ENCODE measurements at places on chromosomes 3 and 15.

DNA sequence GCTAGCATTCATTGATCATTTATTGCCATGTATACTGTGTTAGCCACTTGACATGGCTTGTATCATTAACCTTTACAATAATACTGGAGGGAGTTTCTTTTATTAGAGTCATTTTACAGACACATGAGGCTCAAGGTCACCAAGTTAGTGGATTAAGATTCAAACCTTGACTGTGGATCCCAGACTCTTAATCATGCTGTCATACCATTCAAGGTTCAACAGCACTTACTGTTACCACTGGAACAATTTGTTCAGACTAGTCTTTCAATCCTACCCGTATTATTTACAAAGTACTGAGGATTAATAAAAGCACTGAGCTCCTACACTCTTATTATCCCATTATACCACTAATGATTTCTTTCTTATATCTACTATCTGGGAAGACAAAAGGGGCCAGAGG, 1.2 kb downstream of the COX17 start:
- DNase-seq = no peak

DNA sequence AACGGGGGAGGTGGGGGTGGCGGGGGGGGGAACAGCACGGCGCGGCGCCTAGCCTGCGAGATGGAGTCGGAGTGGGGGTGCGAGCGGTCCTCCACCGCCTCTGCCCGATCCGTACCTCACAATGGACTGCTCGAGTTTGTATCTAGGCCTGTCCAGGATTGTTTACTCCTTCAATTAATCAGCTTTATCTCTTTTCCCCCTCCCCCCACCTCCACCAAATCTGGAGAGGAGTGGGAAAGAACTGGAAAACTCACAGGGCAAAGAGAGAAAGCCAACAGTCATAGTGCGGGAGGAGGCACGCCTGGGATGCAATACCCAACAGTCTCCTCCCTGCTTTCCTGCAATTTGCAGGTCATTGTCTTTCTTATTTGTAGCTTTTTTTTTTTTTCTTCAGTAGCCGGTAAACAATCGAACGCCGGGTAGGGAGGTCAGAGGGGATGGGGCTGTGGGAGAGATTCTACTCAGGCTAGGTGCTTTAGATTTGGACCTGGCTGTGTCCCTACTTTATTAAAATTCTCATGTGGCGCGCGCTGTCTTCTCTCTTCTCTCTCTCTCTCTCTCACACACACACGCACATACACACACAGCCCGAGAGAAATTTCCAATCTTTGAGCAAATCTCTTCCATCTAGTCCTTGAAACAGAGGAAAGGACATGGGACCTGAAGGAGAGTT, 6.9 kb upstream of the MEIS2 start:
- peak; percentile 27 for DNase-seq

DNA sequence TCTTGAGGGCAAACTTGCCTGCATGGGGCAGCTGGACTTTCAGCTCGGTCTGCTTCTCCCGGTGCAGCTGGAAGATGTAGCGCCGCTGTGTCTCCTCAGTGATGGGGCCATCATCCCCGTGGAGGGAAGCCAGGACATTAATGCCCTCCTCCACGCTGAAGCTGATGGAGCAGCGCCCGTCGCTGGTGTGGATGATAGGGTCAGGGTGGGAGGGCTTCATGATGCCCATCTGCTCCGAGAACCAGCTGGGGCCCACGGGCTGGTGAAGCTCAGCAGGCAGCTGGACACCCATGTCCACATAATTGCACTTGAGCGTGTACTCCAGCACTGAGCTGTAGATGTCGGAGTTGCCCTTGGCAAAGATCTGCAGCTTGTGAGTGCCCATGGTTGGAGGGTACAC, 46.9 kb downstream of the KY start:
- no peak for DNase-seq

DNA sequence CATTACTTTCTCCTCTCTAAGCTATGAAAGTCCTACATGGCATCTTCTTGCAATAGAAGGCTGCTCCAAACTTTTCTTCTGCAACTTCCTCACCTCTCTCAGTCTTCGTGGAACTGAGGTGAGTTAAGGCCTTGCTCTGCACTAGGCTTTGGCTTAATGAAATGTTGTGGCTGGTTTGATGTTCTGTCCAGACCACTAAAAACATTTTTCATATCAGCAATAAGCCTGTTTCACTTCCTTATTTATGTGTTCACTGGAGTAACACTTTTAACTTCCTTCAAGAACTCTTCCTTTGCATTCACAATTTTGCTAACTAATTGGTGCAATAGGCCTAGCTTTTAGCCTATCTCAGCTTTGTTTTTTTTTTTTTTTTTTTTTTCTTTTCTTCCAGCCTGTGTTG, 335.3 kb upstream of the NECTIN3 start:
- DNase-seq = no peak

DNA sequence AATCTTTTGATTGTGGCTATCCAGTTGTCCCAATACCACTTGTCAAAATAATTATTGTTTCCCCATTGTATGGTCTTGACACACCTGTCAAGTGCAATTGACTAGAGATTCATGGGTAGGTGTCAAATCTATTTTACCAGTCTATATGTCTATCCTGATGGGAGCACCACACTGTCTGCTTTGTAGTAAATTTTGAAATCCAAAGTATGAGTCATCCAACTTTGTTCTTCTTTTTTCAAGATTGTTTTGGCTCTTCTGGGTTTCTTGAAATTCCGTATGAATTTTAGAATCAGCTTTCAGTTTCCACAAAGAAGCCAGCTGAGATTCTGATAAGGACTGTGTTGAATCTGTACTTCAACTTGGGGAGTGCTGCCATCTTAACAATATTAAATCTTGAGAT, 71.9 kb downstream of the CSNK1G1 start:
- DNase-seq = no peak

GRCh38 chr3:184284696-184285095, 8.9 kb downstream of the ECE2 start:
- DNase-seq = no peak

DNA sequence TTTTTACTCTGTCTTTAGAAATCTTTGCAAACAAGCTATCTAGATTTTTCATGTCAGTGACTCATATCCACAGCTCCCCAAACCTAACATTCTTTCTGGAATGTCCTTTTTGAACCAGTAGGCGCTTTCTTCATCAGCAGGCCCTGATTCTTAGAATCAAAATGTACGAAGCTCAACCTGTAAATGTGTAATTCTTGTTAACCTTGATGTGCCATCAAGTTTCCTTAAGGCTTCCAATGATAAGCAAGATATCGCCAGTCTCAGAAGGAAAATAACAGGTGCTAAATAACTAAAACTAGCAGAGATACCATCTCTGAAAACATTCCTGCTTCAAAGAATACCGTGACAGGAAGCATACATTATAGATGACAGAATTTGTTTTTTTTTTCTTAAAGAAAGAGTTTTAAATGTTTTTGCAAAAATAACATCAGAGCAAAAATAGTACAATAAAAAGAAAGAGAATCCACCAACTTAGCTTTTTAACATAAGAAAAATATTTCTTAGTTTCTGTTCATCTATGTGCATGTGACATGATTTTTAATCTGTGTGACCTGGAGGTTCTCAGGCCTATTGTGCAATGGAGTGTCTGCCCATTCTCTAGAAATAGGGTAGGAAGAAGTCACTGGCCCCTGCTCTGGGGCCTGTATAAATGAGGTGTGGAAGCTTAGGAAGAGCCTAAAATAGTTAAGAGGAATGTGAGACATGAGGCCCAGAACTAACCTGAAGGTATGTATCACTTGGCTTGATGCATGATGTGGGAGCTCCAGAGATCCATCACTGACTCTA, 14.7 kb upstream of the SECISBP2L start:
- DNase-seq = no peak

DNA sequence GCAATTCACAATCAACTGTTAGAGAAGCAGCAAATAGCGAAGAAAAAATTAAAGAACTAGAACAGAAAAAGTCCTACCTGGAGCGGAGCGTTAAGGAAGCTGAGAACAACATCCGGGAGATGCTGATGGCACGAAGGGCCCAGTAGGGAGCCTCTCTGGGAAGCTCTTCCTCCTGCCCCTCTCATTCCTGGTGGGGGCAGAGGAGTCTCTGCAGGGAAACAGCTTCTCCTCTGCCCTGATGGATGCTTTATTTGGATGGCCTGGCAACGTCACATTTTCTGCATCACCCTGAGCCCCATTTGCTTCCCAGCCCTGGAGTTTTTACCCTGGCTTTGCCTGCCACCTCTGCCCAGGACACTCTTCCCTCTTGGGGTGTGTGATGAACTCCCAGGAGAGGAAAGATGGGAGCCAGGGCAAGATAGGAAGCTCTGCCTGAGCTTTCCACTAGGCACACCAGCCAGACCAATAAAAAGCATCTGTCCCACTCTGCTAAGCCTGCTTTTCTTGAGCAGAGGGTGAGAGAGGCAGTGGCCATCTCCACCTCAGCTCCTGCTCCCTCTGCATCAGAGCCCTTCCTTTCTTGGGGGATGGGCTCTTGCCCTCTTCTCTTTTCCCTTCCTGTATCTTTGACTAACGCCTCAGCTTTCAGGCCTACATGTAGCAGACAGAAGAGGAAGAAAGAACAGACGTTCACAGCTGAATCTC, 39.4 kb downstream of the PPARG start:
- DNase-seq = no peak

DNA sequence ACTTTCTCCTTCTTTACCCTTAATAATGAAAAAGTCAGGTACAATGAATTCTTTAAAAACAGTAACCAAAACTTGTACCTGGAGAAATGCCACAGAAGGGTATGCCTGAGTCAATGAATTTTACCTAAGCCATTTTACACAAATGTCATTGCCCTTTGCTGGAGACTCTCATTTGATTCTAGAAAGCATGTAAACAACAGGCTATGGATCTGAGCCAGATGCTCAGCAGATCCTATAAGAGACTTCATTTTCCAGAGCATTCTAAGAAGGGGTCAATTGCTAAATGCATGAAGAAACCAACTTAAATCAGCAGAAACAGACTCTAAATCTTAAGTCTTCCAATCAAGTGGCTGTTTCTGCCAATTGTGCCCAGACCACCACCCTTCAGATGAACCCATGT, 83.8 kb upstream of the GALNT15 start:
- DNase-seq = no peak

DNA sequence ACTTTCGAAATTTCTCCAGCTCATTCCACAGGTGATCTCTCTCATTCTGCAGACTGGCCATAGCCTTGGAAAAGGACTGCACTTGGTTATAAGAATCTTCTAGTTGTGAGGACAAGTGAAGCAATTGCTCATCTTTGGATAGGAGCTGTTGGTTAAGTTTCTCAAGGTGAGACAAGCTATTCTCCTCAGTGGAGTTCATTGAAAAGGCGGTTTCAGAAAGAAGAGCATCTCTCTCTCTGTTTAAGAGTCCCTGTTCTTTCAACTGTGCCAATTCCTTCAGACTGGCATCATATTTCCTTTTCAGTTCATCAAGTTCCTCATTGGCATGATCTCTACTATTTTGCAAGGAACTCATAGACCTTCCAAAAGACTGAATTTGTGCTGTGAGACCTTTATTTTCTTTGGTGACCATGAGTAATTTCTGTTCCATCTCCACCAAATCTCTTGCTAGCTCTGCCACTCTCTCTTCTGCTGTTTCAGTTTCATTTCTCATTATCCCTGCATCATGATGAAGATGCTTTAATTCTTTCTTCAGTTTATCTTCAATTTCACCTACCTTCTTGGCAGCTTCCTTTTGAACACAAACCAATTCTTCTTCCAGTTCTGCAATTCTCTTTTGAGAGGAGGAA, 30.2 kb upstream of the HCLS1 start:
- DNase-seq = no peak

GRCh38 chr3:112013058-112013783, 14.5 kb downstream of the TAGLN3 start:
- peak; percentile 53 for DNase-seq

GRCh38 chr15:64355944-64356709, at the start of gene CSNK1G1:
TSS of gene CSNK1G1 (minus strand) at chr15:64356173. CDS start at chr15:64300499, 55,674 bp downstream.
- peak; percentile 97 for DNase-seq

DNA sequence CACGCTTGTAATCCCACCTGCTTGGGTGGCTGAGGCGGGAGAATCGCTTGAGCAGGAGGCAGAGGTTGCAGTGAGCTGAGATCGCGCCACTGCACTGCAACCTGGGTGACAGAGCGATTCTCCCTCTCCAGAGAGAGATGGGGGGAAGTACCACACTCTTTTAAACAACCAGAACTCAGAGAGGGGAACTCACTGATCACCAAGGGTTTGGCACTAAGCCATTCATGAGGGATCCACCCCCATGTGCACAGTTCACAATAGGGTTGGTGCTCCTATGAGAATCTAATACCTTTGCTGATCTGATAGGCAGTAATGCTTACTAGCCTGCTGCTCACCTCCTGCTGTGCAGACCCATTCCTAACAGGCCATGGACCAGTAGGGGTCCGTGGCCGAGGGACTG, 51.6 kb downstream of the QTRT2 start:
- DNase-seq = no peak

- no peak for DNase-seq
These were observed 5.9 kb downstream of the PARP3 start for GRCh38 chr3:51948016-51948580.

DNA sequence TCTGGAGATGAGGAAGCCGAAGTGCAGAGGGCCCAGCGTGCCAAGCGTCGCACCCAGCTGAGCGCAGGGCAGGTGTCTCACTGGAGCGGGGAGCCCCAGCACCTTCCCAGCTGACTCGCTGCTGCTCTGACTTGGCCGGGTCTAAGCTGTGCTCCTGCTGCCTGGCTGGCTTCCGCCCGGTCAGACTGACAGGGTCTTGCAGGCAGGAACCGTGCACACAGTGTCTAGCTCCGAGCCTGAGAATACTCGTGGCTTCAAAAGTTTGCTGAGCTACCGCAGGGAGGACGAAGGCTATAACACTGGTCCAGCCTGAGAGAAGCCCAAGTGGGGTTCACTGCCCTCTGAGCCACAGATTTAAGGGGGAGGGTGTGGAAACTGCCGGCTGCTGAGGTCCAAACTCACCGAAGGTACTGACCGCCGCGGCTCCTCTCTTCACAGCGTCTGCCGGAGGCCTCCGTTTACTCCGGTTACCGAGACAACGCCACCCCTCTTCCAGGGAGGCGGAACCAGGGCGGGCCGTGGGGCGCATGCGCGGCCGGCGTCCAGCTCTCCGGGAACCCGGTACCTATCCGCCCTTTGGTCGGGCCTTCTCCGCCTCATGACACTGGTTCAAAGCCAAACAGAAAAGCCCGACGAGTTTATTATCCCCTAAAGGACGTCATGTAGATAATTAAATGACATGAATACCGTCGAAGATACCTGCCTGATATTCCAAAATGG, at the start of gene CFAP44:
CFAP44 (minus strand) TSS at position 443 of the 720 bp plus-strand sequence. CDS start 7,829 bp downstream, outside the sequence.
- DNase-seq = peak; percentile 61

DNA sequence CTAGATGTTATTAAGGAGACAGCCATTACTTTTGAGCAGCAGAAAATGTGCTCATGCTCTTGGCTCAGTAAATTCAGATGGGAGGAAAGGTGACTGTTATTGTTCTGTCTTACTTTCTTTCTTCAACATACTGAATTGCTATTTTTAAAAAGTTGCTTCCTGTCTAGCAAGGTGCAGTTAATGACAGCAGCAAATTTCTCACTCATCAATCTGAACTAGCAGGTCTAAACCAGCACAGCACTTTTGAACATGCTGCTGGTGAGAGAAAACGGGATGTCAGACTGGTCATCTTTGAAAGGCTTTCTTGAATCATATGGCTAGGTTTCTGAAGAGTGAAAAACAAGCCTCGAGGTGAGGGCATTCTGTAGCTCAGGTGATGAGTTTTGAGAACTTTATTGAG, 384.7 kb downstream of the MFSD1 start:
- no peak for DNase-seq

GRCh38 chr3:31050296-31050695, 155.8 kb upstream of the GADL1 start:
- DNase-seq = no peak

Data from upper lobe of left lung (tissue), 6 donors.